Esophagus squamous epithelium (tissue), 5 donors: ENCODE measurements at places on chromosomes 7 and 10.

DNA sequence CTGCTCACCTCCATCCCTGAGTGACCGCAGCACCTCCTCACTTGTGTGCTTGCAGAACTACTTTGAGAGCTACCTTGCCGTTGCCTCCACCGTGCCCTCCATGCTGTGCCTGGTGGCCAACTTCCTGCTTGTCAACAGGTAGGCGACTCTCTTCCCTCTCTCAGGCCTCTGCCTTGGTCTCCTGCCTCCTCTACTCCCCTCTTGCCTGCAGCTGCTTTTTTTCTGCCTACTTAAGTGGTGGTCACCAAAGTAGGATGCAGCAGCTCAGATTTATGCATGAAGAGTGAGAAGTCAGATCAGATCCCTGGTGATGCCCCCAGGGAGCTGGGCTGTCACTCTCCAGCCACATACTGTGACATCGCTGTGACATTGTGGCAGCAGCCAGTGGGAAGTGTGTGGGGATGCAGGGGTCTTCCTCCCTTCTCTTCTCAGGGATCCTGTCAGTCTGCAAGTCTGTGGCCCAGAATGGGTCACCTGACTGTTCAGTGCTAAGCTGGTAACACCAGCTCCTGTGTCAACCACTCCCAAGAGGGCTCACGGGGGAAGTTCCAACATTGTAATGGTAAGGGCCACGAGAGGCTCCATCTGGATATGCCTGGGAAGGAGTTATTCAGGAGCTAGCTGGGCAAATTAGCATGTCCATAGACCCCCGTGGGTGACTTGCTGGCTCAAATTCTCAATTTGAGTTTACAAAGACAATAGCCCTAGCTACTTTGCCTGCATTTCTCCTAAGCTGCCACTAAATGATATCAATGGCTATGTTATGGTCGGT lies 25.3 kb downstream of the SLC29A3 start:
- DNase-seq: no peak

DNA sequence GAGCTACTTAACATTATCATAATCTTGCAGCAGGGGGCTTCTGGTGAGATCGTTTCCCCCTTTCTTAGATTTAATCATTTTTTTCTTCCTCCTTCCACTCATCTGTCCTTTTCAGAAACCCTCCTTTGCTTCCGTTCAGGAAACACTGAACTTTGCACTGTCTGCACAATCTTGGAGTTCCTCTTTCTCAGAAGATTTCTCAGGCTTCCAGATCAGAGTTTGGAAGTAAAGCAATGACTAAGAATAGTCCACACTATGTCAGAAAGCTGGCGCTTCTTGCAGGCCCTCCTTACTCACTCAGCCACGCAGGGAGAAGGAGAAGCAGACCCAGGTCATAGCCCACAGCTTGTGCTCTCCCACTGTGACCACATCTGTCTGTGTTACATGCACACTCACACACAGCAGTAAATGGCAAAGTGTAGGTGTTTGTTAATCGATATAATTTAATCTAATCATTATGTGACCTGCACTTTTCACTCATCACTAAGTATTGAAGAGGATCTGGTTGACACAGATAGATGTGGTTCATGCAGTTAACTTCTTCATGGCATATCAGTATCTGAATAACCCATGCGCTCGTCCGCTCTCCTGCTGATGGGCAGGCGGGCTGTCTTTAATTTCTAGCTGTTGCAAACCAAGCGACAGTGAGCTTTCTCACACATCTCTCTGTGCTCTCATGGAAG lies 30.2 kb downstream of the ALOX5 start:
- DNase-seq: no peak

- DNase-seq: no peak
Measured at GRCh38 chr10:76787746-76788451, 849.7 kb downstream of the KCNMA1 start.

- DNase-seq: no peak
Measured at GRCh38 chr7:1268076-1268815, 35.6 kb downstream of the UNCX start.

GRCh38 chr10:97127509-97127908 lies 58.2 kb downstream of the SLIT1 start:
- no peak for DNase-seq

- no peak for DNase-seq
Measured at GRCh38 chr7:127905021-127905420, 126.2 kb downstream of the LRRC4 start.

GRCh38 chr10:123013456-123014419 lies 4.9 kb downstream of the ACADSB start:
- DNase-seq: no peak

GRCh38 chr10:60899266-60899665 lies 44.7 kb downstream of the RHOBTB1 start:
- no peak for DNase-seq

DNA sequence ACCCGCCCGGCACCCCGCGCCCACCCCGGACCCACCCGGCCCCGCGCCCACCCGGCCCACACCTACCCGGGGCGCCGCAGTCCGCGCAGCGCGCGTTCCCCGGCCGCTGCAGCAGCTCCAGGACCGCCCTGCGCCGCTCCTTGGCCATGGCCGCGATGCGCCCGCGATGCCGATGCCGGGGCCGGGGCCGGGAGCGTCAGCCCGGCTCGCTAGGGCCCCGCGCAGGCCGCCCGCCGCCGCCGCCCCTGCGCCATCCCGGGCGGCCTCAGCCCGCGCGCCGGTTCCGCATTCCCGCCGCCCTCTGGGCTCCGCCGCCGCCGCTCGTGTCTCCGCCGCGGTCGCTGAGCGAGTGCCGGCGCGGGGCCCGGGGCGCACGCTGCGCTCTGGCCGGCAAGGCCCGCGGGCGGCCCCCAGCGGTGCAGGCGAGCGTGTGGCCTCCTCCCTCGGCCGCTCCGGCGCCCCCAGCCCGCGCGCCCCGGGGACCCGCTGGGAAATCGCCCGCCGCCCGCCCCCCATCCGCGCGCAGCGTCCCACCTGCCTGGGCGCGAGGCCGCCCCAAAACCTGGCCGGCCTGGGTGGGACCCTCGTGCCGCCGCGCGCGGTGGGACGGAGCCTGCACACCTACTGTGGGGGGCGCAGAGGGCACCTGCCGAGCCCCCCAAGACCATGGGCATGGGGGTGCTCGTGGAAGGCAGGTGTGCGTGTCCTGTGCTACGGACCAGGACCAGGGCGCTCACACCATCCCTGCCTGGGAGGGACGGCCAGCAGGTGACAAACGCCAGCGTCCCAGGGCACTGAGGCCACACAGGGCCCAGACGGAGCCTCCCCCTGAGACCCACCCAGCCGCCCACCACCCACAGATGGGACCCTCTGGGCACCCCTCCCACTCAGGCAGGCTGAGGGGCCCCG lies at the start of gene ADAP1:
Gene ADAP1 (minus strand): TSS at position 351 of the 909 bp plus-strand sequence. CDS start 203 bp downstream, at position 148.
- no peak for DNase-seq

DNA sequence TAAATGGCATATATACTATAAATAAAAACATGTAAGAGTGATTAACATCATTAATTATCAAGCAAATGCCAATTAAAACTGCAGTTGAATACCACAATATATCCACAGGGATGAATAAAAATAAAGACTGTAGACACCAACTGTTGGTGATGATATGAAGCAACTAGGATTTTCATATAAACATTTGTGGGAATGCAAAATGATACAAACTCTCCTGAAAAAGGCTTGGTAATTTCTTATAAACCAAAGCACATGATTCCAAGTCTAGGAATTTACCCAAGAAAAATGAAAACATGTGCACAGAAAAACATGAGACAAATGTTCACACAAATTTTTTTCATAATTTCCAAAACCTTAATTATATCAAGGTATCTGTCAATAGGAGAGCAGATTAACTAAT lies 448.1 kb downstream of the ETV1 start:
- DNase-seq: no peak
